ENCODE measurements at places on chromosomes 16 and 17.

DNA sequence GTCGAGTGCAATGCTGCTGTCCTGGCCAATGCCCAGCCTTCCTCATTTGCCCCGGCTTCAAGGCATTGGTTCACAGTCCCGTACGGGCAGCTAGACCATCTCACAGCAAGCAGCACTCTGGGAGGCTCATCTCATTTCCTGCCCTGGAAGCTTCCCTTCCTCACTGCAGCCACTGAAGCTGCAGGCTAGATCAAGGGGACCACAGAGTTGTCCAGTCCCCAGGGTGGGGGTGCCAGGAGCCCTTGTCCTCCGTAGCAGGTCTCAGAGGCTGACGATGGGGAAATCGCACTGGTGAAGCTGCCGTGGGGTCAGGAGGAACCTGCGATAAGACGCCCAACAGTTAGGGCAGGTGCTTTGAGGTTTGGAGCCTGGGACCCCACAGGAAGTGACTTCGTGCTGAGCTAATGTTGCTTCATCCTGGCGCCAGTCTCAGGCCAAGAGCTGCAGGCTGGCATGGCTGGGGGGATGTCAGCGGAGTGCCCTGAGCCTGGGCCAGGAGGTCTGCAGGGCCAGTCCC lies at the start of gene SPNS3:
Gene SPNS3, plus strand, starts transcription at position 426 of the 517 bp plus-strand sequence. Its CDS starts 28 bp downstream, at position 454.
- DNase-seq = no peak

DNA sequence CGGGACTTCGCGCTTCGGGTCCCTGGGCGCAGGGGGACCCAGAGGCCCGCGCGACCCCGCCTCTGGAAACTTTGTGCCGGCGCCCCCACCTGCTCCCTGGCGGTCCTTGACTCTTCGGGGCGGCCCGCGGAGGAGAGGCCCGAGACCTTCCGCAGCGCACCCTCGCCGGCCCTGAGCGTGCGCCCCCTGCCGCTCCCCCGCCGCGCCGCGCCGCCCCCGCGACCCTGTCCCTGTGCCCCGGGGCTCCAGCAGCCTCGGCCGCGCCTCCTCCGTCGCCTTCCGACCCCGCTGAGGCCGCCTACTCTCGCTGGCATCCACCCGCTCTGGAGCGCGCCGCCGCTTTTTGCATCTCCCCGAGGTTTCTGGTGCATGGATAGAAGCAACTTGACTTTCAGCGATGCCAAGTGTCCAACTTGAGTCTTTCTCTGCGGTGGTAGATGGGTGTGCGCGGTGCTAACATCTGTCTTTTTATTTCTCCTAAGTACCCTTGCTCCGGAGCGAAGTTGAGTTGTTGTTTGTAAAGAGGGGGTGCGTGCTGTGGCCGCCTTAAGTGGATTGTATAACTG lies 414 bp downstream of the DUSP14 start:
- DNase-seq = no peak

DNA sequence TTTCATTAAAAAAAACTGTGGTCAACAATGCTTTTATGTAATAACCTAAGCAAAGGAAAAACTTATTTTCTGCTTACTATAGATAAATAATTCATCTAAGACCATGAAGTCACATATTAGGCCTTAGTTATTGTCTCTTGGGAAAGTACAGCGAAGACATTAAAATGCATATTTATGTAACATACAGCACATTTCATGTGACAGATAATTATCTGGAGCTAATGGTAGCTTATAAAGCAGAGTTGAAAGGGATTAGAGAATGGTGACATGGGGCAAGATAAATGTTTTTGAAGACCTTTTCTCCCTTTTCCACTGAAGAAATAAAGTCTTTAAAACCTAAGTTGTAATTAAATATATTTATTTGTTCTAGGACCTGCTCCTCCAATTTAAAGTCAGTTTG lies 9.7 kb downstream of the MEIOC start:
- DNase-seq = no peak

- DNase-seq = no peak
Measured at GRCh38 chr17:51643702-51644490, 383.6 kb downstream of the UTP18 start.

GRCh38 chr16:5639531-5639930 lies 541.9 kb upstream of the EEF2KMT start:
- no peak for DNase-seq

DNA sequence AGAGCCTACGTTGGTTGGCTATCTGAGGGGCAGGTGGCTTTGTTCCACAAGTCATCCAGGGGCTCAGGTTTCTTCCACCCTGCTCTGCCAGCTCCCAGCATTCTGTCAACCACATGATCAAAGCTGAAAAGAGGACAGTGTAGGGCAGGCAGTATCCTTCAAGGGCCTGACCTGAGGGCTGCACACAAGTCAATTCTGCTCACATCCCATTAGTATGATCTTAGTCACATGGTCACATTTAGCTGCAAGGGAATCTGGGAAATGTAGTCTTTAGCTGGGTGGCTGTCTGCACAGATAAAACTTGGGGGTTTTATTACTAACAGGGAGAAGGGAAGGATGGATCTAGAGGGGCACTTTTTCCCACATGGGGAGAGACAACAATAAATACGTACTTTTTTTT lies 97.3 kb downstream of the SALL1 start:
- no peak for DNase-seq

GRCh38 chr16:66569827-66570405 lies 3.7 kb downstream of the CMTM1 start:
- DNase-seq = peak; percentile 21

DNA sequence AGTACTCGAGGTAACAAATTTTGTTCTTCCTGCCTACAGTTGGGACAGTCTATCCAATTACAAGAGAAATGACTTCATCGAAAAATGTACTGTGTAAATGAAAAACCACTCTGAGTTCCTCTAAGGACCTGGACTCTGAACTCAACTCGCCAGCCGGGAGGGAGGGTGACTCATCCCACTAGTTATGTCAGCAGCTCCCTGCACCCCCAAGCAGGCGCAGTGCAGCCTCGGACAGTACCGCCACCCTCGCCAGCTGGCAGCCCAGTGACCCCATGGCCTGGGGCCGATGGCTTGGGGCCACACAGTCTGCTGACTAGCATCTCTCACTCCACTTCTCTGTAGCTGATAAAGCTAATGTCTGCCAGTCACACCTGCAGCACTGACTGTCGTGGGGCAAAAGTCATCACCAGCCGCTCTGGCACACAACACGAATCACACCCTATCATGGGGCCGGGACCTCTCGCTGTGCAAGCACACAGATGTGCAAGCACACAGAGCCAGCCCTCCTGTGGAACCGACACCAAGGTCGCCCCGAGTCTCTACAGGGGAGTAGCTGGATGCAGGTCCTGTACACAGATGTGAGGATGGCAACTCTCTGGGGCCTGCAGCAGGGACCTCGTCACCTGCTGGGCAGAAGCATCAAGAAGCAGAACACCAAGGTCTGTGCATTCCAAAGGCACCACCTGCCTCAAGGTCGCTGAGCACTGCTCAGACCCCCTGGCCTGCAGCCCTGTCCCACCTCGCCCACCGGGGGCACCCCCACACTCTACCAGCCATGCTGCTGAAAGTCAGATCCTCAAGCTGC lies 5.7 kb downstream of the CSNK1D start:
- DNase-seq = peak; percentile 80

DNA sequence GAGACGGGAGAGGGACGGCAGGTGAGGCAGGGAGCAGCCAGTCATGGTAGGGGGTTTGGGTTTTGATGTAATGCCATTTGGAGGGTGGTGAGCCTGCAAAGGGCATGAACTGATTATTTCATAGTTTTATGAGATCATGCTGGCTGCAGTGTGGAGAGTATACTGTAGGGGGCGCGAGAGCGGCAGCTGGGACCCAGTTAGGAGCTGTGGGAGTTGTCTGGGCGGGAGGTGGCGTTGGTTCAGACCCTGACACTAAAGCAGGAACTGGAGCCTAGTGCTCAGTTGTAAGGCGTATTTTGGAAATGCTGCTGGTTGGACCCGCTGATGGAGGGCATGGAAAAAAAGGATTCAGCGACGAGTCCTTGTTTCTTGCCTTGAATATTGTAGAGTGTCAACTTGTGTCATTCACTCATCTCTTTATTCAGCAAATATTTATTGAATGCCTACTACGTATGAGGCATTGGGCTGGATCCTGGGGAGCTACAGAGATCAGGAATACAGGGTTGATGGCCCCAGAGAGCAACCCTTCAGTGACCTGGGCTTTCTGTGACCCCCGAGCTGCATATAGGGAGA lies 23.7 kb upstream of the KDM8 start:
- no peak for DNase-seq

DNA sequence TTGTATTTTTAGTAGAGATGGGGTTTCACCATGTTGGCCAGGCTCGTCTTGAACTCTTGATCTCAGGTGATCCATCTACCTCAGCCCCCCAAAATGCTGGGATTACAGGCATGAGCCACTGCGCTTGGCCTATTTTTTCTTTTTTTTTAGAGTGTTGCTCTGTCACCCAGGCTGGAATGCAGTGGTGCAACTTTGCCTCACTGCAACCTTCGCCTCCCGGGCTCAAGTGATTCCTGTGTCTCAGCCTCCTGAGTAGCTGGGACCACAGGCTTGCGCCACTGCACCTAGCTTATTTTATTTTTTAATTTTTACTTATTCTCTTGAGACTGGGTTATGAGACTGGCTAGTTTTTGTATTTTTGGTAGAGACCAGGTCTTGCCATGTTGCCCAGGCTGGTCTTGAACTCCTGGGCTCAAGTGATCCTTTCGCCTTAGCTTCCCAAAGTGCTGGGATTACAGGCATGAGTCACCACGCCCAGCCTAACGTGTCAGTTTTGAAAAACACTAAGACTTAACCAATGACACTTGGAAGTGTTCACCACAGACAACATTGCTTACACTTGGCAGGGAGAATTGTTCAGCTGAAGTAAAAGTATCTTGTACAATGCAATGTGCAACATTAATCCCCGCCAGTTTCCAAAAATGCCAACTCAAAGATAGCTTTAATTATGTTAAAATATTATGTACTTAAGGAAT lies 26.9 kb downstream of the ATAD5 start:
- DNase-seq = no peak

- no peak for DNase-seq
Measured at GRCh38 chr17:44872131-44872768, 24.6 kb downstream of the HIGD1B start.

DNA sequence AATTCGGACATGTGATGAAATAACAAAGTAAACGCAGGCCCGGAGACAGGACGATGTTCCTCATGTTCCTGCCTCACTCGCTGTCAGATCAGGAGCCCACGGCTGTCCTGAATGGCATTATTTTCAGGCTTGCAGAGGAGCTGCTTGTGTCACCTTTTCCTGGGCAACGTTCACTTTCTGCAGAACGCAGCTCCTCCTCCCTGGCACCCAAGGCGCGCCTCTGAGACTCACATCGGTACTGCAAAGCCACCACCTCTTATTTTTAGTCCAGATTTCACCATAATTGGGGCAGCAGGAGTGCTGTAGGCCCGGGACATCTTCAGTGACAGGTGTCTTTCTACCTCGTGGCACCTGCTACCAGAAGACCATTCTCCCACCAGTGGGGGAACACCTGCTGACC lies 8.0 kb upstream of the C16orf96 start:
- DNase-seq = no peak

DNA sequence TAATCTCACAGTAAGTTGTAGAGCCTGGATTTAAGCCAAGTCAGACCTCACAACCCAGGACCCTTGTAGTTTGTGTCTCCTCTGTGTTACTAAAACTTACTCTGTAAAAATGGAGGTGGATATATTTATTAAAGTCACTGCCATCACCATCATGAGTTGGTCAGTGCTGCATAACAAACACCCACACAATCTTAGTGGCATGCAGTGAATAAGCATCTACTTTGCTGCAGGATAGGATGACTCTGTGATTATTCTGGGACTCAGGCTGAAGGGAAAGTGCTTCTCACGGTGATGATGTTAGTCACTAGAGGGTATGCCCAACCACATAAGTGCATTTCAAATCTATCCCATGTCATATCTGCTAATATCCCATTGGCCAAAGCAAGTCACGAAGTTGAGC lies 398.7 kb downstream of the XYLT1 start:
- no peak for DNase-seq

- DNase-seq = no peak
Measured at GRCh38 chr16:53064081-53064578, 9.3 kb downstream of the CHD9 start.

- no peak for DNase-seq
Measured at GRCh38 chr17:14381606-14382005, 80.7 kb downstream of the HS3ST3B1 start.

- no peak for DNase-seq
Measured at GRCh38 chr16:10624527-10624926, 44.1 kb upstream of the EMP2 start.

GRCh38 chr17:13153036-13153435 lies 135.2 kb upstream of the ELAC2 start:
- peak; percentile 54 for DNase-seq

DNA sequence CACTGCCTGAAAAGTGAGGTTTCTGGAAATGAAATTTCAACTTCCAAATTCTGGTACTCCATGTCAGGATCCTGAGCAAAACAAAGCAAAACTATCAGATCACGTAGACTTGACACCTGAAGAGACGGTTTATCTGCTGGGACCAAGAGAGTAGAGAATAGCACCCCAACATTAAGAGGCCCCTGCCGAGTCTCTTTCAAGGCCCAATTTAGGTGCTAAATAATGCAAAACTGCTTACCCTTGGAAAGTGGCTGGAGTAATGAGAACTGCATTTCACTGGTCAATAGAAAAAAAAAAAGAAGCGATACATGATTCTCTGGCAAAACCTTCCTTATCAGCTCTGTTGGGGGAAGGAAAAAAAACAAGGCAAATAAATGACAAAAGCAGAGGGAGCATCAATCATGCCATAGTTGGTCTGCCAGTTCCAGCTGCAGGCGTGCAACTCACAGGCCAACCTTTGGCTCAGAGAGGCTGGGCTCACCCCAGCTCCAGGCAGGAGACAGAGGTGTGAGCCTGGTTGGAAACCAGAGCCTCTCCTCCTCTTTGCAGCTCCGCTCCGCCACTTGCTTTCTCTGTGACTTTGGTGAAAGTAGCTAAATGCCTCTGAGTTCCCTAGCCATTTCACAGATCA lies 595.2 kb downstream of the TOX3 start:
- DNase-seq = no peak

GRCh38 chr16:28192806-28193529 lies 18.8 kb downstream of the XPO6 start:
- no peak for DNase-seq

GRCh38 chr16:11799509-11800381 lies 2.7 kb upstream of the ZC3H7A start:
- no peak for DNase-seq

- no peak for DNase-seq
Measured at GRCh38 chr17:68819465-68819864, 135.7 kb downstream of the ABCA8 start.

DNA sequence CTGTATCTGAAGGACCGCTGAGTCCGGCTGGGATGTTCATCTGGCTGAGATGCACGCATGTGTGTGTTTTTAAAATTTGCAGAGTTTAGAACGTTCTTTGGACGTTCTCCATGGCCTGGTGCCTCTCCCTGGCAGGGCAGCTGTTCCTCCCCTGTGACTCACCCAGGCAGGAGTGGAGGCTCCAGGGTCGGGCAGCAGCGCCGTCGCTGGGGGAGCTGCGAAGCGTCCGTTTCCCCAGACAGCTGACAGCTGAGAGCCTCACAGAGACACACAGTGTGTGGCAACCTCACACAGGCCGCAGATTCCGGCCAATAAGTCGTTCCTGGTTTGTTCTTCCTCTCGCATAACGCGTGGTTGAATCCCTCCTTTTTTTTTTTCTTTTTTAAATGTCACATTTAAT lies 80.6 kb downstream of the OR1D5 start:
- DNase-seq = no peak

All from AG04449 (cell line).